GM04504 (cell line): ENCODE measurements at places on chromosomes 11 and 22.

DNA sequence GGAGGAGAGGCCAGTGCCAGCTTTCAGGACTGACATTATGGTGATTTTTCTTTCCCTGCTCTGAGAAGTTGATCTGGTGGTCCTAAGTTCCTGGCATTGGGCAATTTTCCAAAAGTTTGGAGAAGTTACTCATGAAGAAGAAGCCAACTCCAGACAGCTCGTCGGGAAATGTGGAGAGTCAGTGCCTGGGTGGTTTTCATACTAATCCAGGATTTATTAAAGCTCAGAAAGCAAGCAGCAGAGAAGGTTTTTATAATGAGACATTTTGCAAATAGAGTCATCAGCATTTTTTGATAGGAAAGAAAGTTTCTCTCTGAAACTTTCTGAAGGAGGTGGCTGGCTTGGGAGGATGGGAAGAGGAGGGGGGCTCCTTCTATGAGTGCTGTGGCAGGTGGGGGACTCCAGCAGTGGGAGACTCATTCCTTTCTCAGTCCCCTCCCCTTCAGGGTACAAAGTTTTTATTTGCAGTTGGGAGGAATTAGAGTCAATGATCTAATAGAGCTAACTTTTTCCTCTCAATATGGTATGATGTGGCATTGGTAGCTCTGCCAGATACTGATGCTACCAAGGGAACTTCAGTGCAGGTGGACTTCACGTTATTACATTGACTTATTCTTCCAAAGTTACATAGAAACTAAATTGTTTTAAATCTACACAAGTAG is 55.4 kb downstream of the LIF start:
- DNase-seq = no peak

GRCh38 chr22:37982151-37982785 is 2.1 kb downstream of the SOX10 start:
- DNase-seq = no peak

GRCh38 chr11:61120706-61121191 is 18.5 kb downstream of the CD5 start:
- peak; percentile 9 for DNase-seq

DNA sequence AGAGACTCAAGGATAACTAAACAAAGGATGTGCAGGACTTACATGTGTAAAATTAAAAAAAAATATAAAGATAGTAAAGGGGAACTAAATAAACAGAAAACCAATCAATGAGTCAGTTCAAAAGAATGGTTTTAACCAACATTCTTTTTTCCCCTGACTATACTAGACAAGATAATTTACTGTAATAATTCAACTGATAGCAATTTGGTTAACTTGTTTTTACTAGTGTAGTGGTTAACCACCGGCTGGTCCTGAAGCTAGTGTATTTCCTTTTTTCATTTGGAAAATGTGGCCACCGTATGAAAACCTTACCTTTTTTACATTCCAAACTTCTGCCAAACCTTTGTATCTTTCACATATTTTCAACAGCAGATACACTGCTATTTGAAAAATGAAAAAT is 123.1 kb downstream of the ARHGAP42 start:
- no peak for DNase-seq

GRCh38 chr11:119338318-119338890 is 2.3 kb downstream of the C1QTNF5 start:
- DNase-seq = no peak

- no peak for DNase-seq
Measured at GRCh38 chr11:127105593-127106541, 105.3 kb upstream of the KIRREL3 start.

DNA sequence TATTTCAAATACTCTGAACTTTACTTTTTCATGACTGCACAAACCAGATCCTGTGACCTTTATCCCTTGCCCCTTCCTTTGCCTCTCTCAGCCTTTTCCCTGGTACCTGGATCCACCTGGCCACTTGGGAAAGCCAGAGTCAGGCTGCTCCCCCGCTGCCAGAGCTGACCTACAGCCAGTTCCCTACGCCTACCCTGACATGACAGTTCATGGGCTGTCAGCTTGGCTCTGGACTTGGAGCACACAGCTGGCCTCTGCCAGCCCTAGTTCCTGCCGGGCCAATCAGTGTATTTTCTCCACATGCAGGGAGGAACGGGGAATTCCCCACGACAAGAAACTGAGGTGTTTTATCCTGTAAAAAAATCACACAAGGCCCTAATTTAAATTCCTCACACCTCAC is 382.6 kb downstream of the INSC start:
- DNase-seq = no peak

- no peak for DNase-seq
Measured at GRCh38 chr22:42270176-42270509, 310 bp downstream of the TCF20 start.

GRCh38 chr22:49694462-49695260 is 133.0 kb downstream of the BRD1 start:
- DNase-seq = no peak

DNA sequence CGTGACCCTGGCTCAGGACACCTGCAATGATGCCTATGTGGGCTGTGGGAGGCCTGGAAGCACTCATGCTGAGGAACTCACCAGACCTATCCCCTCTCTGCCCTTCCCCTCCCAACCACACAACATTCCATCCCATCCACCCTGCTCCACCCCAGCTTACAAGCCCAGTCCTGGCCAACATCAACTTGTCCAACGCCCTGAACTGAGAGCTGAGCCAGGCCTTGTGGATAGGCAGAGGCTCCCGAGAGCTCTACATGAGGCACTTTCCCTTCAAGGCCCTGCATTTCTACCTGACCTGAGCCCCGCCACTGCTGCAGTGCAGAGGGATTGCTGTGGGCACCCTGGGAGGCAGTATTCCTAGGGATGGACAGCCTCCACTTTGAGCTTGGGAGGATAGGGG is 112.4 kb downstream of the PDE2A start:
- no peak for DNase-seq

DNA sequence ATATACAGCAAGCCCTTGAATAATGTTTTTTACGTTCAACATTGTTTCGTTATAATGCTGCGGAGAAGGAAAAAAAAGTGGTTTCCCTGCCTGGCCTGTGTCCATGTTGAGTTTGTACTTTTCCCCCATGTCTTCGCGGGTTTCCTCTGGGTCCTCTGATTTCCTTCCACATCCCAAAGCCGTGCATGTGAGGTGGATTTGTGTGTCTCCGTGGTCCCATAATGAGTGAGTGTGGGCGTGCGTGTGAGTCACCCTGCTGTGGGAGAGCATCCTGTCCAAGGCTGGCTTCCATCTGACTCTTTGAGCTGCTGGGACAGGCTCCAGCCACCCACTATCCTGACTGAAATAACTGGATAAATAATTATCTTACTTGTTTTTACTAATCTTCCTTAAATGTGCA is 29.6 kb upstream of the SNX19 start:
- DNase-seq = peak; percentile 62

DNA sequence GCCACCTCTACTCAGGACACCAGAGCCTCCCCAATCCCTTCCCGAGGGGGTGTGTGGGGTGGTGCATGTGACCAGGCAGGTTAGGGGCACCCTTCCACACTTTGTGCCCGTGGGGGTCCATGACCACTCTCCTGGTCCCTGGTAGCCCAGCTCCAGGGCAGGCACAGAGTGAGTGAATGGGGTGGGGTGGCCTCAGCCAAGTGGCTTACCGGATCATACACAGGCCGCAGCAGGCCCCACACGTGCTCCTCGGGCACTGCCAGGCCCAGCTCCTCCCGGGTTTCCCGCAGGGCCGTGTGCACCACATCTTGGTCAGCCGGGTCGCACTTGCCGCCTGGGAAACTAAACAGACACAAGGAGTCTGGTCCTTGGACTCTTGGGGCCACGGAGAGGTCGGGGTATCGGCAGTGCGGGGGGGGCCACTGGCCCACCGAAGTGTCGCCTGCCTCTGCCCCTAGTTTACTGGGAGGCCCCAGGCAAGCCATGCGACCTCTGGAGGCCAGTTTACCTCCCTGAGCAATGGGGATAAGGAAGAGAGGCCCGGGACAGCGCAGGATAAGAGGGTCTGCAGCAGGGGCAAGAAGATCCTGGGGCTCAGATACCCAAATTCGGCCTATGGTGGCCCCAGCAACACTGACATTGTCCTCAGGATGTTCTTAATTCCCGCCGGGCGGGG is 889 bp downstream of the NUDT8 start:
- DNase-seq = no peak

DNA sequence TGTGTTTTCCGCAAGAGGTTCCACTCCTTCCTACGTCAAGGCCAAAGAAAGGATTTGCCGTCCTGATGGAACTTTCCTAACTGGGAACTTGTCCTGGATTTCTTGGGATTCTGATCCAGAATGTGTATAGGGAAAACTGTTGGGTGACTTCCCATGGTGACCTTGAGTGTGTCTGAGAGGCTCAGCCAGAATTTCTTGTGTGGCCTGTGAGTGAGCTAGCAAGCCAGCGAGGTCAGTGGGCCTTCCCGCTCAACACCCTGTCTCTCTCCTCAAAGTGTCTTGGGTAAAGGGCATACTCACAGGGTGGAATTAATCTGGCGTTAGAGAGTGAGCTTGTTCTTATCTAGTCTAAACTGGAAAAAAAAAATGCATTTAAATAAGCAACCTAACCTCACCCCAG is 20.4 kb downstream of the ZNRF3 start:
- no peak for DNase-seq

- DNase-seq = no peak
Measured at GRCh38 chr22:29806196-29806595, 31.9 kb downstream of the ASCC2 start.

DNA sequence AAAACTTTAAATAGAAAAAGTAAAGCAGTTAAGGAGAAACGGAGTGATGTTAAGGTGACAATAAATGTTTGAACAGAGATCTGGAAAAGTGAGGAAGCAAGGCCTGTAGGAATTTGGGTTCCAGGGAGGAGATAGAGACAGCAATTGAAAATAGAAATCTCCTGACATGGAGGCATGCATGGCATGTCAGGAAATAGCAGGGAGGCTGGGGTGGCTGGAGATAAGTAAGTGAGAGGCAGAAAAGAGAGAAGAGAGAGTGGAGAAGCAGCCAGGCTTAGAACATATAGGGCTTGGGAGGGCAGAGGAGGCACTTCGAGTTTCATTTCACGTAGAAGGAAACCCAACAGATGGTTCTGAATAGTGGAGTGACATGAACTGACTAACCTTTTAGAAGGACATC is 185.5 kb downstream of the LRRC4C start:
- DNase-seq = no peak

GRCh38 chr11:17457396-17458173 is 19.1 kb downstream of the ABCC8 start:
- no peak for DNase-seq

DNA sequence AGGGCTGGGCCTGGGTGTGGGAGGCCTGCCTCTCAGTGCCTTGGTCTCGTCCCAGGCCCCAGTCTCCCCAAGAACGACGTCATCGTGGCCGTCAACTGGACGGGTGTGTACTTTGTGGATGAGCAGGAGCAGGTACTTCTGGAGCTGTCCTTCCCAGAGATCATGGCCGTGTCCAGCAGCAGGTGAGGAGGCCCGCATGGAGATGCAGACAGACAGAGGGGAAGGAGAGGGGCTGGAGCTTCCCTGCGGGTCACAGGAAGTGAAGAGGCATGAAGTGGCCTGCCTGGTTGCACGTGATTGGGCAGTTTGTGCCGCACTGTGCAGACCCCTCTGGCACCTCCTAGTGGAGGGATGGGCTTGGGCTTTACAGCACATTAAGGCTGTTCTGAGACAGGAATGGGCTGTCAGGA is 70.4 kb downstream of the MYO7A start:
- DNase-seq = no peak

- no peak for DNase-seq
Measured at GRCh38 chr22:27952091-27952490, 33.0 kb upstream of the PITPNB start.

DNA sequence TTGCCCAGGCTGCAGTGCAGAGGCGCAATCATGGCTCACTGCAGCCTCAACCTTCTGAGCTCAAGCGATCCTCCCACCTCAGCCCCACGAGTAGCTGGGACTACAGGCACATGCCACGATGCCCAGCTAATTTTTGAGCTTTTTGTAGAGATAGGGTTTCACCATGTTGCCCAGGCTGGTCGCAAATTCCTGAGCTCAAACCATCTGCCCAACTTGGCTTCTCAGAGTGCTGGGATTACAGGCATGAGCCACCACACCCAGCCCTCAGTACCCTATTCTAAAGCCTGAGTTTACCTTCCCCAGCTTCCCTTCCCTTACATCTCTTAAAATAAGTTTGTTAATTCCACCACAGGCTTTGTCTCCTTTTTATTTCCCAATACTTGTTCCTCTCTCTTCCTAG is 59.1 kb downstream of the AMBRA1 start:
- DNase-seq = no peak

DNA sequence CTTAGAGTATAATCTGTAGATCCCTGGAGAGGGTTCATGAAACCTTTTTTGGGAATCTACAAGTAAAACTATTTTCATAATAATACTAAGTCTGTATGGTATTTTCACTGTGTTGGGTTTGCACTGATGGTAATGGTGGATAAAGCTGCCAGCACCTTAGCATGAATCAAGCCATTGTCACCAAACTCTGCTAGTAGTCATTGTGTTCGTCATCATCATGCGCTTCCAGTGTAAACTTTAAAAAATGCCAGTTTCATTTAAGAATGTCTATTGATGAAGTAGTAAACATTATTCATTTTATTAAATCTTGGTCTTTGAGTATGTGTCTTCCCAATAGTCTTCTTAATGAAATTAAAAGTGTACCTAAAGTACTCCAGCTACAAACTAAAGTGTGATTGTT is 15.0 kb downstream of the ALKBH3 start:
- no peak for DNase-seq

DNA sequence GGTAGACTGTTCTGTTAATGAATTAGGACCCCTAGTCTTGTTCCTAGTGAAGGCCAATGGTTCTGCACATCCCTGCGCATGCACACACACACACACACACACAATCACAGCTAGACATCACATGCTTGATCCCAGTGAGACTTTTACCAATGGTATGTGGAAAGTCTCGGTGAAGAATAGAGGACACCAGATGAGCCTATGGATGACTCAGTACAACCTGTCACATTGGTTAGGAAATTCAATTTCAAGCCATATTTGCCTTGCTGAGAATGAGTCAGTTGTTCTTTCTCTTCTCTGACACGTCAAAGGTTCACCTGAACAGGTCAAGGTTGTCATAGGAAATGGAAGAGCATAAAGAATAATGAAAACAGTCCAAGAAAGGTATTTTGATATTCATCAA is 122.0 kb downstream of the SLC17A6 start:
- DNase-seq = no peak
